ENCODE measurements at places on chromosomes 1 and 21.

GRCh38 chr1:101283443-101283842, 46.6 kb downstream of the S1PR1 start:
- DNase-seq = no peak

GRCh38 chr1:180027949-180028445, 73.4 kb downstream of the CEP350 start:
- DNase-seq = no peak

GRCh38 chr1:180757657-180758056, 125.8 kb downstream of the XPR1 start:
- DNase-seq = no peak

DNA sequence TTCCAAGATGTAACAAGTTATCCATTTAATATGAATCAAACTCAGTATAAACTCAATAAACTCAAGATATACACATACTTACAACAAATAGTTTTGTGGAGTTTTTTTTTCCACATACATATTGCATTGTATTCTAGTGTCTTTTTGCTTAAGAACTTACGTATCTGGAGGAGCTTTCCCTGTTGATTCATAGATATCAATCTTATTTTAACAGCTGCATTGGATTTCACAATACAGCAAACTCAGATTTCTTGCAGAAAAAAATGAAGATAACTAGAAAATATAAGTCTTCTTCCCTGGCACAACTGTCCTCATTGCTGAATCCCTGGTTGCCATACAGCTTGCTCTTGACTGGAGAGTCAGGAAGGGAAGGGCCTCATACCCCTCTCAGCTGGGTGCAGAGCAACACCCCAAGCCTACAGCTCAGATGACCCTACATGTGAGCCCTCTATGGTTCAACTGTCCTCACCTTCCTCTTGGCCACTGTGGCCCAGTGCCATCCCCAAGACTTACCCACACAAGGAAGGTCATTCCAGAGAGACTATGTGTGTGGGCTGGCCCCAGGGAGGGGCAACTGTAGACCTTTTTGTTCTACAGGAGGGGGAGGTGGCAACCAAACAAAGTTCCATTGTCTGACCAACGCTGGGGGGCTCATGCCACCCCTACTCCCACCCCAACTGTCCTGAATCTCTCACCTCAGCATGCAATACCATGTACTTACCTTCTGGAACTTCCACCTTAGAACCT, 1.7 kb downstream of the MPZ start:
- DNase-seq = no peak

GRCh38 chr1:4848431-4848830, 194.0 kb downstream of the AJAP1 start:
- DNase-seq = no peak

DNA sequence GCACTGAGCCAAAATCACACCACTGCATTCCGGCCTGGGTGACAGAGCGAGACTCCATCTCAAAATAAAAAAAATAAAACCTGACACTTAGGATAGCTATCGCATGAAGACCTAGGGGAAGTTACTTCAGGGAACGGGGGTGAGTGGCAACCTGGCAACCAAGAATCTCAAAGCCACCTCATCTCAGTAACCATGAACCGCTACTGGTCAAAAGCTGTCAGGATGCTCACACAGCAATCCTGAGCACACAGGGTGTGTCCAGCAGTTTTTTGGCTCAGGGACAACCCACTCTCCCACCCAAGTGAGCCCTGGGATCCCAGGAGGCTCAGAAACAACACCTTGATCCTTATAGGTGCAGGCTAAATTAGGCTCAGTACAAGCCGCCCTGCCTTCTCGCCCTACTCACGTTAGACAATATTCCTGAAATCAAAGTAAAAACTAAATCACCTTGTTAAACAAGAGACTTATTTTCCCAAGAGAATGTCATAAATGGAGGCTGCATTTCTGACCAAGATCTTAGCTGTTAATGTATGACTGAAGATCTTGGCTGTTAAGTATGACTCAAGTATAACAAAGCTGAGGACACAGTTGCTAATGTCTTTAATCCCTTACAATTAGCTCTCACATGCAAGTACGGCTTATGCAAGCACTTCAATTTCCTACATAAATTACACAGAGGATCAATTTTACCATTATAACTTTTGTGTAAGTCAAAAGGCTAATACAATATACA, 48.3 kb upstream of the NADK start:
- no peak for DNase-seq

Data from breast epithelium (tissue), 4 donors.